Activated CD4-positive, alpha-beta T cell treated with anti-CD3 and anti-CD28 coated beads, Interleukin-2, amount 10 ng/mL, durations not matched to agents 7 days and 5 days (primary cell): ENCODE measurements at places on chromosomes 3 and 15. TPM values are rescaled to one million over a fixed set of nuclear protein-coding genes. Genes with fewer than 3 reads are reported as not detected.

- no peaks in the 10 kb centered on the region for H3K4me1 ChIP-seq
- H3K27me3 ChIP-seq, result no peaks in the 10 kb centered on the region
- no peak overlapping the region for H3K27ac ChIP-seq
- H3K36me3 ChIP-seq, result no peaks in the 10 kb centered on the region
These were observed 19.0 kb upstream of the ARHGEF26 start for GRCh38 chr3:154102225-154102624.

DNA sequence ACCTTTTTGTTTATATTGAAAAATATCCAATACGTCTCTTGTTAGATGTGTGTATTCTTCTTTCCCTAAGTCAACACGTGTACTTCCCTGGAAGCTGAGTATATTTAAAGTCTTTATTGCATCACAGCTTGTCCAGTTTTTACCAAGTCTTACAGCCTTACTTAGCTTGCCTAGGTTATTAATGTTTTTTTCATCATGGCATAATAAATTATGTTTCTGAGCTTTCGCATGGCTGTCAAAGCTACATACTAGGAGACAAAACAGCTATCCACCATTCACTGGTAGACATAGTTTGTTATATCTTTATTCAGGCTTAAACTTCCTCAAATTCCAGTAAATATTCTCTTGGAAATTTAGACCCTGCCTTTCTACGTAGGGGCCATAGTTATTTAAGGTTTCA is 224.2 kb downstream of the BCHE start:
- no peaks in the 10 kb centered on the region for H3K4me1 ChIP-seq
- no peaks in the 10 kb centered on the region for H3K36me3 ChIP-seq
- H3K27ac ChIP-seq, result no peak overlapping the region
- no peaks in the 10 kb centered on the region for H3K27me3 ChIP-seq

GRCh38 chr3:188635258-188636042 is 481.5 kb downstream of the LPP start:
- peaks cover 5% of the 10 kb centered on the region for H3K36me3 ChIP-seq
- H3K4me3 ChIP-seq, result no peak overlapping the region
- H3K27me3 ChIP-seq, result no peaks in the 10 kb centered on the region
- no peak overlapping the region for H3K27ac ChIP-seq
- no peaks in the 10 kb centered on the region for H3K4me1 ChIP-seq

GRCh38 chr3:134542287-134542958 is 56.6 kb downstream of the CEP63 start:
- H3K36me3 ChIP-seq, result peaks cover 26% of the 10 kb centered on the region
- H3K4me1 ChIP-seq, result peaks cover 16% of the 10 kb centered on the region
- no peak overlapping the region for H3K4me3 ChIP-seq
- no peak overlapping the region for H3K27ac ChIP-seq

DNA sequence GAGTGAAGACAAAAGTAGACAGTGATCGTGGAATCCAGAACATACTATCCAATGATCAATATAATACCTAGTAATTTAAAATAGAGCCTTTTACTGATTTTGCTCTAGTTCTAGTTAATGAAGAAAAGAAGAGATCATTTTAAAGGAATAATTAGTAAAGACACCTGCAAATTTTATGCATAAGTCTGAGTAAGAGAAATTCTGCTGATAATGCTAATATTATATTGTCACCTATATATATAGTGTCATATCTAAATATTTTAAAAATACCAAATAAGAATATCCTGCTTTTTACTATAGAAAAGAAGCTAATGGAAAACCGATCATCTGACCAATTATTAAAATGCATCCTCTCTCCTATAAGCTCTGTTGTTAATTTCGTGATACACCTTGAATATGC is 152.1 kb downstream of the CNTN4 start:
- H3K36me3 ChIP-seq, result no peaks in the 10 kb centered on the region
- no peak for DNase-seq
- no peaks in the 10 kb centered on the region for H3K27me3 ChIP-seq
- no peak overlapping the region for H3K4me3 ChIP-seq
- H3K4me1 ChIP-seq, result no peaks in the 10 kb centered on the region

DNA sequence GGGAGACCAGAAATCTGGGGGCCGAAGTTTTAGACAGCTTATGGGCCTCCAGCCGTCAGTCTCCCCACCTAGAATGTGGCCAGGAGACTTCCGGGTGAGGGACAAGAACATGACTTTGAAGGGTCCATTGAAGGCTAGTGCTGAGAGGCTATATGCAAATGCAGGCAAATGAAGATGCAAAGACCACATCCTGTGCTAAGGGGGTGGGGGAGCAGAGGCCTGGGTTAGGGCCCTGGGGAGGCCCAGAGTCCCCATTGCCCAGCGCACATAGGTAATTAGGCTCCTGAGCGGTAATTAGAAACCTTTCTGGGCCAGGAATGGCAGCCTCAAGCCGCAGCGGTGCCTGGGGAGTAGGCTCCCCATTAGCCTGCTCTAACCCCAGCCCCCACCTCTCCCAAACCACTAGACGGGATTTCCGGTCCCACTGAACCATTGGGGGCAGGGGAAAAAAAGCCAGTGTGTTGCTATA is 6.8 kb downstream of the CSK start:
- H3K4me3 ChIP-seq, result peak overlapping the region; percentile 88
- H3K27me3 ChIP-seq, result no peaks in the 10 kb centered on the region
- DNase-seq, result peak; percentile 82

- no peaks in the 10 kb centered on the region for H3K27me3 ChIP-seq
- DNase-seq, result no peak
- no peak overlapping the region for H3K27ac ChIP-seq
- H3K4me3 ChIP-seq, result no peak overlapping the region
These were observed 16.7 kb upstream of the CRTC3 start for GRCh38 chr15:90512981-90513380.

DNA sequence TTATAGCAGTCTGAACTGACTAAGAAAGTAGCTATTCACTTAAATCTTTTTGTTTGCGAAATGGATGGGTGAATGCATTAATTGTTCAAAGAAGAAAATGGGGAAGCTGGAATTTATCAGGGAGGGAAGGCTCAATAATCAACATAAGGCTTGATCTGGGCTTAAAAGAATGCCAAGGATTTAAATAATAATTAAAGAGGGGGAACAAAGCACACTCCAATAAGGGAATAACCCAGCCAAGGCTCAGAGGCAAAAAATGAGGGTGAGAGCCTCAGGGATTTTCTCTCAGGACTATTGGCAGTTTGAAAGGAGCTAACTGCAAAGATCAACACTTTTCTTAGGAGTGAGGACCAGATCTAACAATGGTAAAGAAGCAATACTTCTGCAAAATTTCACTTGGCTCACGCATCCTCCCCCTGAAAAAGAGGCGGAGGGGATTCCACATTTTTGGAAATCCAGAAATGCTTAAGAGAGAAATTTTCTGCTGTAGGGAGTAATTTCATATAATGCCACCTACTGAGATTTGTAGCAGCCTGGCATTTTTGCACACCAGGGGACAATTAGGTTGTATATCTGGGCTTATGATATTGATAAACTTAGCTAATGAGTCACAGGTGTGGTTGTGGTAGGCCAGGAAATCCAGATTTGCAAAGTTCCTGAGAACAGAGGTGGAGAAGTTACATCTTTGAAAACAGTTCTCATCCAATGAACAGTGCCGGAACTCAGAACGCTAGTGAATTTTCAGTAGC is 405.1 kb downstream of the TUSC7 start:
- H3K27me3 ChIP-seq, result no peaks in the 10 kb centered on the region
- H3K36me3 ChIP-seq, result no peaks in the 10 kb centered on the region
- H3K4me1 ChIP-seq, result no peaks in the 10 kb centered on the region
- H3K27ac ChIP-seq, result no peak overlapping the region

GRCh38 chr3:114900908-114901307 is 246.2 kb downstream of the ZBTB20 start:
- H3K36me3 ChIP-seq, result no peaks in the 10 kb centered on the region
- no peak overlapping the region for H3K27ac ChIP-seq
- H3K4me1 ChIP-seq, result peaks cover 3% of the 10 kb centered on the region
- DNase-seq, result no peak
- no peak overlapping the region for H3K4me3 ChIP-seq

DNA sequence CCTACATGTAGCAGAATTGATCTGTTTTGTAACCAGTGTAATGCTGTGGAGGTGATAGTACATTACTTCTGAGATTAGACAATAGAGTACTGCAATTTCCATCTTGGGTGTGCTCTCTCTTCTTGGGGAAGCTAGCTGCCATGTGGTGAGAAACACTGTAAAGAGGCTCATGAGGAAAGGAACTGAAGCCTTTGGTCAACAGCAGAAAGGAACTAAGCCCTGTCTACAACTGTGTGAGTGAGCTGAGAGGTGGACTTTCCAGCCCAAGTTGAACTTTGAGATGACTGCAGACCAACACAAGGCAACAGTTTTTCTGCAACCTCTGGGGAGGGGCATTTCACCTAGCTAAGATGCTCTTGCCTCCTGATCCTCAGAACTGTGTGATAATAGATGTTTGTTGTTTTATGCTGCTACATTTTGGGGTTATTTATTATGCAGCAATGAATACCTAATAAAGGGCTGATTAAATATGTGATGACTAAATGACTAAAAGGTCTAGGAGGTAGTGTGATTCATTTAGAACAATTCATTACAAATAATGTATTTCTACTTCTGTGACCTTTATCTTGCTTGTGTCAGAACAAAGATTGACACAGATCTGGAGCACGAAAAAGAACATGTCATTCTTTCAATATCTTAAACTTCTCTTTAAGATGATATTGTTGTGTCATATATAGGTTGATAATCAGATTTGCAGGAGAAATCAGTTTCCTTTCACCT is 121.6 kb upstream of the THRB start:
- H3K27me3 ChIP-seq, result peaks cover 1% of the 10 kb centered on the region
- no peaks in the 10 kb centered on the region for H3K36me3 ChIP-seq
- H3K4me1 ChIP-seq, result no peaks in the 10 kb centered on the region
- no peak overlapping the region for H3K4me3 ChIP-seq

GRCh38 chr3:142115867-142116668 is 33.3 kb downstream of the TFDP2 start:
- no peak overlapping the region for H3K4me3 ChIP-seq
- DNase-seq, result no peak
- no peaks in the 10 kb centered on the region for H3K27me3 ChIP-seq
- peak overlapping the region; percentile 19 for H3K27ac ChIP-seq

DNA sequence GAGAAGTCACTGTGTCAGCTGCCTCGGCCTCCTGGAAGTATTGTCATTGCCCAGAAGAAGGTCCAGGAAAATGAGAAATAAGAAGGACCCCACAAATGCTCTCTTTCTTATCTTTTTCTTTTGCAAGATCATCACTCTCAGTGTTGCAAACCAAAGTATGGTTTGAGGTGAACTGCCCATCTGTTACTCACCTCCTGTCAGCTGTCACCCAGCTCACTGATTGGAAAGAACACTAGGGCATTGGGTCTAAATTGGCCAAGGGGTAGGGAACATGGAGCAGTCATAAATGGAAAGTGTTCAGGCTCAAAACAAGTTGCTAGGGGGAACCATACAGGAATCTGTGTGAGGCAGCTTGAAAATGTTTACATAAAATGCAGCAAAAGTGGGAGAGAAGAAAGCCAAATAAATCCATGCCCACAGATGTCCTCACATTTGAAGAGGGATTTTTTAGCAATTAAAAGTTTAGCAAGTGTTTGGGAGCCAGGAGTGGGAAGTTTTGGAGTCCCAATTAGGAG is 431.2 kb upstream of the THBS1 start:
- no peak overlapping the region for H3K27ac ChIP-seq
- no peak for DNase-seq
- peaks cover 18% of the 10 kb centered on the region for H3K27me3 ChIP-seq
- peaks cover 5% of the 10 kb centered on the region for H3K4me1 ChIP-seq

DNA sequence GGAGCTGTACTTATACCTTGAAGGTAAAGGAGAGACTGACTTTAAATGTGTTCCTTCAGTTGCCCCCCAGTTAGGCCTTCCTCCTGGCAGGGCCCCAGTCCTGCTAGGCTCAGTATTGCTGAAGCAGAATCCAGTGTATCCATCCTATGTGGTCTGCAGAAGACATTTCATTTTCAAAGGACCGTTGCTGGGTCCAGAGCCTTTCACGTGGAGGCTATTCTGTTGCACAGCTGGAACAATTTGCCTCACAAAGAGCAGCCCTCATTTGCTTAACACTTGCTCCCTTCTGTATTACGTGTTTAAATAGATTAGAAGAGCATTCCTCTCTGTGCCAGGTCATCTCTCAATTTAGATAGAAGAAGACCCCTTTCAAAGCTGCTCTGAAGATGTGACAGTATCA is 78.9 kb upstream of the CFAP20DC start:
- H3K36me3 ChIP-seq, result no peaks in the 10 kb centered on the region
- H3K27me3 ChIP-seq, result peaks cover 1% of the 10 kb centered on the region
- no peaks in the 10 kb centered on the region for H3K4me1 ChIP-seq
- no peak overlapping the region for H3K27ac ChIP-seq

DNA sequence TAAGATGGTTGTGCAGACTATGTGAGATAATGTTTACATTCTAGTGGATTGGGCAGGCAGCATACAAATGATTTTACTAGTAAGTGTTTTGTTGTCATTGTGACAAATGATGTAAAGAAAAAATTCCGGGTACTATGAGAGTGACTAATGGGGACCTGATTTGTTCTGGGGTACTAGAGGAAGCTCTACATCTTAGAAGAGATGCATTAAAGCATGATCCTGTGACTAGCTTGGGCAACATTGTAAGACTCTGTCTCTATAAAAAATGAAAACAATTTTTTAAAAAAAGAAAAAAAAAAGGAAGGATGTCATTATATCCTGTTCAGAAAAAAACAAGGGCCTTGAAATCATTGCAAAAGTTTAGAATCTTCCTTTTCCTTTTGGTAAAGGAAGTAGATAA is 58.1 kb upstream of the MYRIP start:
- H3K27ac ChIP-seq, result no peak overlapping the region
- no peak for DNase-seq
- no peak overlapping the region for H3K4me3 ChIP-seq
- no peaks in the 10 kb centered on the region for H3K4me1 ChIP-seq

GRCh38 chr15:35566991-35567390 is 21.0 kb upstream of the DPH6 start:
- DNase-seq, result no peak
- H3K27me3 ChIP-seq, result peaks cover 12% of the 10 kb centered on the region
- no peaks in the 10 kb centered on the region for H3K4me1 ChIP-seq
- H3K36me3 ChIP-seq, result no peaks in the 10 kb centered on the region
- no peak overlapping the region for H3K4me3 ChIP-seq
- no peak overlapping the region for H3K27ac ChIP-seq

DNA sequence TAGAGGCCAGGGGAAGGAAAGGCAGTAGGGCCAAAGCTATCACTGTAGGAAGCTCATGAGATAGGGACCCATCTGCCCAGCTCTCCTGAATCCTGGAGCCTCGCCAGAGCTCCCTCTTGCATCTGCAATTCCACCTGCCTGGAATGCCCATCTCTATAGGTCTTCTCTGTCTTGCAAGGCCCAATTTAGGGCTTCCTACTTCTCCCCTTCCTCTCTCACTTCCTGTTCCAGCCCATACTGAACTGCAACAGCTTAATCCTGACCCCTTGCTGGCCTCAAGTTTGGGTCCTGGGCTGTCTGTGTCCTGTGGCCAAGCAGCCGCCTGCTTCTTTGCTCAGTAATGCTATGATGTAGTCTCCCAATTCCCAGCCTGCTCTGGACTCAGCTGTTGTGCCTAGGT is 3.6 kb upstream of the PTPN23 start:
- no peak overlapping the region for H3K27ac ChIP-seq
- H3K4me3 ChIP-seq, result no peak overlapping the region

The LRRC3B gene
- total RNA-seq, result not detected

The ACTRT3 gene
- 0.20 TPM for total RNA-seq

The C3orf20 gene
- total RNA-seq, result not detected

The CLRN1 gene
- not detected for total RNA-seq

The TRH gene
- not detected for total RNA-seq

The PATL2 gene
- total RNA-seq, result 15.9 TPM
